ENCODE measurements at places on chromosomes 7 and 10.

DNA sequence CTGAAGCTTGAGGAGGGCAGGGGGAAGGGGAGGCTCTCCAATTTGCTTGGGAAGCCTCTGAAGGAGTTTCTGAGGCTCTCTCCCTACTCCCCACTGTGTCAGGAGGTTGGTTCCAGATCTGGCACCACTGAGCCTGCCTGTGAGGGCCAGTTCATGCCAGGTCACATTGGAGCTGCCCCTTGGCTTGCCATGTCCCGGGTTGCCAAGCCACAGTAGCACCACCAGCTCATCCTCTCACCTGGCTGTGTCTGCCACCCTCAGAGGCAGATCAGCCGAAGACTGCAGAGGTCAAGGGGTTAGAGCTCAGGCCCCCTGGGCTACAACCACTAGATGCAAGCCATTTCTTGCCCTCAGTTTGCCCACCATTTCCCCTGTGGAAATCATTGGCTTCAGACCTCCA, 3.1 kb downstream of the C10orf71 start:
- no peak for DNase-seq
- H3K4me3 ChIP-seq, result no peak overlapping the region
- H3K27me3 ChIP-seq, result no peaks in the 10 kb centered on the region
- no peaks in the 10 kb centered on the region for H3K4me1 ChIP-seq
- no peaks in the 10 kb centered on the region for H3K36me3 ChIP-seq

GRCh38 chr7:76069238-76069638, 21.3 kb downstream of the MDH2 start:
- no peaks in the 10 kb centered on the region for H3K27me3 ChIP-seq
- no peak overlapping the region for H3K4me3 ChIP-seq
- no peak overlapping the region for H3K27ac ChIP-seq
- no peak for DNase-seq
- peaks cover 34% of the 10 kb centered on the region for H3K36me3 ChIP-seq

GRCh38 chr7:111796671-111797070, 234.4 kb upstream of the IMMP2L start:
- H3K36me3 ChIP-seq, result no peaks in the 10 kb centered on the region
- H3K27ac ChIP-seq, result no peak overlapping the region
- peak; percentile 15 for DNase-seq

GRCh38 chr10:77162697-77163096, 474.9 kb downstream of the KCNMA1 start:
- H3K27ac ChIP-seq, result no peak overlapping the region
- DNase-seq, result no peak
- no peak overlapping the region for H3K4me3 ChIP-seq
- H3K36me3 ChIP-seq, result no peaks in the 10 kb centered on the region

DNA sequence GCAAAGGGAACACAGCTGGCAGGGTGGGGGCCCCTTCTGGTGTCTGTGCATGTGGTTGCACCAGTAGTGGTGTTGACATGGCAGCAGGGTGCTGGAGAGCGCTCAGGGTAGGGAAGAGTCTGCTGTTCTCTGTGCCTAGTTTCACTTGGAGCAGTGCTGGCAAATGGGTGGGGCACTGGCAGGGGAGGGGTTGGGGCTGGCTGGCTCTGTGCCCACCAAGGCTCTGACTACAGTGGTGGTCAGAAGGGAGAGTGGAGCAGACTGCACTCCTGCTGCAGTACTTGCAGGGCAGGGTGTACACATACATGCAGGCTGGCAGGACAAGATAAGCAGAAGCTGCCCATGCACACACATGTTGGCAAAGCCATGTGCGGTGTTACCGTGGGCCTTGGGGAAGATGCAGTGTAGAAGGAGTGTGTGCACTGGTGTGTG, 18.2 kb downstream of the FAM25A start:
- H3K36me3 ChIP-seq, result no peaks in the 10 kb centered on the region
- no peak overlapping the region for H3K27ac ChIP-seq
- no peak for DNase-seq
- H3K4me1 ChIP-seq, result no peaks in the 10 kb centered on the region

- no peaks in the 10 kb centered on the region for H3K4me1 ChIP-seq
- DNase-seq, result peak; percentile 49
- H3K27me3 ChIP-seq, result no peaks in the 10 kb centered on the region
- H3K4me3 ChIP-seq, result no peak overlapping the region
These were observed 317.8 kb downstream of the SH2D4B start for GRCh38 chr10:80855348-80855971.

DNA sequence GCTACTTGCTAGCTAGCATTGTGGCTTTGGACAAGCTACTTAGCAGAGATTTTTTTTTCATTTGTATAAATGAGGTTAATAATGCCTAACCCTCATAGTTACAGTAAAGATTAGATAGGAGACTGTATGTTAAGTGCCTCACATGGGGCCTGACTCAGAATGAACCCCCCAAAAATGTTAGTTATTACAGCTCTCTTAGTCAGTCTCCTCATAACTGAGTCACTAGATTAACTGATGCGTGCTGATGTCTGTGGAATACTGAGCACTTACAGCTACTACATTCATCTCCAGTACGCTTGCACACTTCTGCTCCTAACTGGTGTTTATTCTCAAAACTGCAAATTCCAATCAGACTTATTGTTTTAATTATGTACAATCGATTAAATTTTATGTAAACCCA, 315.3 kb downstream of the SNX13 start:
- no peak for DNase-seq
- H3K4me1 ChIP-seq, result no peaks in the 10 kb centered on the region
- H3K27me3 ChIP-seq, result no peaks in the 10 kb centered on the region

DNA sequence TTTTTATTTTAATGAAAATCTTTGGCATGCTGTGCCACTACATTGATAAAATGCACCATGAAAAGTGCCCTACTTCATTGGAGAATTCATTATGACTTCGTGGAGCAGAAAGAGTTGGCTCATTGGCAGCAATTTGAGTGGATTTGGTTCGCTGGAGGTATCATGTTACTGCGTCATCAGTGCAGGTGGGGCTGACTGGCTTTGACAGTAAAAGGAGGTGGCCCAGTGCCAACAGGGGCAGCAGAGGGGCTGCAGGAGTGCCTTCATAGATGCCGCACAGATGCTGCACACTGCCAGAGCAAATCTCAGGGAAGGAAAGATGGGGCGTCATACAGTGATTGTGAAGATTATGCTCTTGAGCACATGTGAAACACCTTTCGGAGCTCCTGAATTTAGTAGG, 22.2 kb downstream of the FZD1 start:
- H3K27ac ChIP-seq, result no peak overlapping the region
- H3K4me1 ChIP-seq, result peaks cover 3% of the 10 kb centered on the region
- no peak overlapping the region for H3K4me3 ChIP-seq
- no peak for DNase-seq
- H3K36me3 ChIP-seq, result no peaks in the 10 kb centered on the region
- no peaks in the 10 kb centered on the region for H3K27me3 ChIP-seq

- H3K27ac ChIP-seq, result no peak overlapping the region
- H3K27me3 ChIP-seq, result no peaks in the 10 kb centered on the region
- no peaks in the 10 kb centered on the region for H3K36me3 ChIP-seq
- no peaks in the 10 kb centered on the region for H3K4me1 ChIP-seq
- no peak for DNase-seq
These were observed 48.4 kb downstream of the DYNC1I1 start for GRCh38 chr7:95820778-95821177.

DNA sequence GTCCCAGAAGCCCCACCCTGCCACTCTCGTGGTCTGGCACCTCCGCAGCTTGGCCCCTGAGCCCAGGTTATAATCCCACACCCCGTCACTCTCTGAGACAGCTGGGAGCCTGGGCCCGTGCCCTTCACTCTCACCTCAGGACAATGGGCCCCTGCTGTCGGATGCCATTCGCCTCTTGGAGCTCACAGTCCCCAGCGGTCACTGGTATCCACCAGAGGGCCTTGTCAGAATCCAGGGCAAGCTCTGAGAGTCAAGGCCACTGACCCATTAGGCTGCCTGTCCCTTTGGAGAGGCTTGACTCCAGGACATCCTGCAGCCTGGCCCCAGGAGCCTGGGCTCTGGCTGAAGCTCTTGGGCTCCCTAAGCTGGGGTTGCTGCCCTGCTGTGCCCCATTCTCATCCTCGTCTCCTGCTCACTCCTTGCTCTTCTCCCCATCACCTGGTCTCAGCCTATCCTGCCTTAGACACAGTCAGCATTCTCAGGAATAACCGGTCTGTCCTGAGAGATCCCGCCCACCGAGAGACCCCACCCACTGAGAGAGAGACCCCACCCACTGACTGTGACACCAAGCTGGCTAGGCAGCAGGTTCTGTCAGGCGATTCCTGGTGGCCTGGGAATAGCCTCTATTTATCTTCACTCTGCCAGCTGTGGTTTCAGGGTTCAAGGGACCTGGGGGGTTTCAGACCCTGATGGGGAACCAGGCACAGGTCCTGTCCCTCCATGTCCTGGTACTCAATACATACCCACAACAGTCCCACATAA, 27.7 kb downstream of the CPXM2 start:
- no peaks in the 10 kb centered on the region for H3K36me3 ChIP-seq
- H3K4me1 ChIP-seq, result no peaks in the 10 kb centered on the region
- H3K27ac ChIP-seq, result no peak overlapping the region
- DNase-seq, result no peak
- H3K4me3 ChIP-seq, result no peak overlapping the region

DNA sequence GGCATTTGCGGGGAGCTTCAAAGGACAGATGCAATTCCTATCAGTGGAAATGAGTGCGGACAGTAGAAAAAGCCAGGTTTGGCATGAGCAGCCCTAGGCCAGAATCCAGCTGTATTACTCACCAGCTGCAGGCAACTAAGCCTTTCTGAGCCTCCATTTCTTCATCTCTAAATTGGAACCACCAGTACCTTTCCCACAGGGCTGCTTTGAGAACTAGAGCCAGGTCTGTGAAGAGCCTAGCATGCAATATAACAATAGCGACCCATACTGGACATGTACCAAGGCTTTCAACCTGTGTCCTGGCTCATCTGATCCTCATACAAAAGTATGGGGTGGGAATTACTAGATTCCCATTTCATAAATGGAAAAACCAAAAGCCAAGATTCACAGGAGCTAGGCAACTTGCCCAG, 101.0 kb downstream of the GSAP start:
- no peak overlapping the region for H3K4me3 ChIP-seq
- no peaks in the 10 kb centered on the region for H3K4me1 ChIP-seq
- no peaks in the 10 kb centered on the region for H3K27me3 ChIP-seq
- DNase-seq, result no peak
- H3K36me3 ChIP-seq, result no peaks in the 10 kb centered on the region

GRCh38 chr10:80684259-80684658, 146.6 kb downstream of the SH2D4B start:
- no peak overlapping the region for H3K27ac ChIP-seq
- no peak overlapping the region for H3K4me3 ChIP-seq
- no peaks in the 10 kb centered on the region for H3K4me1 ChIP-seq
- H3K27me3 ChIP-seq, result no peaks in the 10 kb centered on the region

DNA sequence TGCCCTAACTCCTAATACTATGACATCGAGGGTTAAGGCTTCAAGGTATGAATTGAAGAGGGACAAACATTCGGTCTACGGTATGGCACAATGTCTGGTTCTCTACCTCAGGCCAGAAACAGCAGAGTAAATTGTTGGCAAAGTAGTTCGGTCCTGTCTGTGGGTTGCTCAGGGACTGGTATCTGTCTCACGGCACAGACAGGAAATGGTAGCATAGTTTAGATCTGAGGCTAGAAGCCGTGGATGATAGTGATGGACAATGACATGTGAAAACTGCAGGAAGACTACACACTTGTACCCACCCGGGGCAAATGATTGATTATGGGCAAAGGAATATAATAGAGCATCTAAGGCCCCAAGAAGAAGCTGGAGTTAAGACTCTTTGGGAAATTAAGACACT, 106.2 kb downstream of the TWIST1 start:
- H3K4me1 ChIP-seq, result no peaks in the 10 kb centered on the region
- no peak for DNase-seq
- H3K36me3 ChIP-seq, result no peaks in the 10 kb centered on the region
- no peak overlapping the region for H3K4me3 ChIP-seq
- no peak overlapping the region for H3K27ac ChIP-seq

DNA sequence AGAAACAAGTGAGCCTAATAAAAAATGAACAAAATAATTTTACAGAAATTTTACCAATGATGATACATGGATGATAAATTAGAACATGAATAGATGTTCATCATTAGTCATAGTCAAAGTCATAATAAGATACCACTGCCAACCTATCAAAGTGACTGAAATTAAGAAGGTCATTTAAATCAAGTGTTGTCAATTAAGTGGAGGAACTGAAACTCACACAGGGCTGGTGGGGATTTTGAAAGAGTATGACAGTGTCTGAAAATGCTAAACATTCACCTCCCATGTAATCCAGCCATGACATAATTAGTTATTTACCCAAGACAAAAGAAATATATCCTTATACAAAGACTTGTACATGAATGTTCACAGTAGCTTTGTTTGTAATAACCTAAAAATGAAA, 57.1 kb upstream of the DYNC1I1 start:
- H3K27me3 ChIP-seq, result no peaks in the 10 kb centered on the region
- no peak overlapping the region for H3K27ac ChIP-seq
- no peak overlapping the region for H3K4me3 ChIP-seq
- no peaks in the 10 kb centered on the region for H3K36me3 ChIP-seq
- no peak for DNase-seq
- H3K4me1 ChIP-seq, result no peaks in the 10 kb centered on the region

GRCh38 chr10:130834170-130834569, 477.4 kb downstream of the TCERG1L start:
- H3K36me3 ChIP-seq, result no peaks in the 10 kb centered on the region
- H3K27me3 ChIP-seq, result no peaks in the 10 kb centered on the region
- H3K4me1 ChIP-seq, result no peaks in the 10 kb centered on the region
- no peak overlapping the region for H3K27ac ChIP-seq
- peak; percentile 27 for DNase-seq
- no peak overlapping the region for H3K4me3 ChIP-seq

DNA sequence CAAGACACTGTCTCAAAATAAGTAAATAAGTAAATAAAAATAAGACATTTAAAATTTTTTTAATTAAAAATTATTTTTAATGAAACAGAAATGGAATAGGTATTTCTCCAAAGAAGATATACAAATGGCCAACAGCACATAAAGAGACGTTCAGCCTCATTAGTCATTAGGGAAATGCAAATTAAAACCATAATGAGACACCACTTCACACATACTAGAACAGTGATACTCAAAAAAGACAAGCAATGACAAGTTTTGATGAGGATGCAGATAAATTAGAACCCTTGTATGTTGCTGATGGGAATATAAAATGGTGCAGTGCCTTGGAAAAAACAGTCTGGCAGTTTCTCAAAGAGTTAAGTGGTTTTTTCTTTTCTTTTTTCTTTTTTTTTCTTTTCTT, 26.5 kb upstream of the C10orf67 start:
- H3K27me3 ChIP-seq, result no peaks in the 10 kb centered on the region
- no peak overlapping the region for H3K4me3 ChIP-seq
- H3K4me1 ChIP-seq, result no peaks in the 10 kb centered on the region
- no peaks in the 10 kb centered on the region for H3K36me3 ChIP-seq

GRCh38 chr10:116838143-116838725, 11.1 kb upstream of the ENO4 start:
- peaks cover 9% of the 10 kb centered on the region for H3K4me1 ChIP-seq
- no peak overlapping the region for H3K27ac ChIP-seq
- H3K36me3 ChIP-seq, result no peaks in the 10 kb centered on the region
- H3K4me3 ChIP-seq, result no peak overlapping the region

GRCh38 chr7:138776166-138776833, 21.5 kb upstream of the TMEM213 start:
- H3K36me3 ChIP-seq, result no peaks in the 10 kb centered on the region
- DNase-seq, result no peak
- no peak overlapping the region for H3K4me3 ChIP-seq
- no peaks in the 10 kb centered on the region for H3K4me1 ChIP-seq
- H3K27ac ChIP-seq, result no peak overlapping the region
- H3K27me3 ChIP-seq, result no peaks in the 10 kb centered on the region
